LNCaP clone FGC (cell line): ENCODE measurements at places on chromosomes 6 and 20.

GRCh38 chr6:168225471-168225911 lies 94.1 kb downstream of the DACT2 start:
- no peak for DNase-seq

DNA sequence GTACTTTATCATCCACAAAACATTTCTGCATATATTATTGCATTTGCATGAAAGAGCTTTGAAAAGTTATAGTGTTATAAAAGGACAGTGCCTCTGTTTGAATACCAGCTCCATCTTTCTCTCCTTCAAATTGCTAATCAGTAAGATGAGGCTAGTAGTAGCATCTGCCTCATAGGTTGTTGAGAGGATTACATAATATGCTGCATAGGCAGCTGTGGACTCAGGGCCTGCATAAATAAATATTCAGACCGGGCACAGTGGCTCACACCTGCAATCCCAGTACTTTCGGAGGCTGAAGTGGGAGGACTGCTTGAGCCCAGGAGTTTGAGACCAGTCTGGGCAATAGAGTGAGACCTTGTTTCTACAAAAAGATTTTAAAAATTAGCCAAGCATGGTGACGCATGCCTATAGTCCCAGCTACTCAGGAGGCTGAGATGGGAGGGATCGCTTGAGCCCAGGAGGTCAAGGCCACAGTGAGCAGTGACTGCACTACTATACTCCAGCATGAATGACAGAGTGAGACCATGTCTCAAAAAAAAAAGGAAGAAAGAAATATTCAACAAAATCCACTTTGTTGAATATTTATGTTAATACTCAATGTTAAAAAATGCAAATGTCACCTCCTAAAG lies 18.3 kb upstream of the SEC63 start:
- DNase-seq: no peak

DNA sequence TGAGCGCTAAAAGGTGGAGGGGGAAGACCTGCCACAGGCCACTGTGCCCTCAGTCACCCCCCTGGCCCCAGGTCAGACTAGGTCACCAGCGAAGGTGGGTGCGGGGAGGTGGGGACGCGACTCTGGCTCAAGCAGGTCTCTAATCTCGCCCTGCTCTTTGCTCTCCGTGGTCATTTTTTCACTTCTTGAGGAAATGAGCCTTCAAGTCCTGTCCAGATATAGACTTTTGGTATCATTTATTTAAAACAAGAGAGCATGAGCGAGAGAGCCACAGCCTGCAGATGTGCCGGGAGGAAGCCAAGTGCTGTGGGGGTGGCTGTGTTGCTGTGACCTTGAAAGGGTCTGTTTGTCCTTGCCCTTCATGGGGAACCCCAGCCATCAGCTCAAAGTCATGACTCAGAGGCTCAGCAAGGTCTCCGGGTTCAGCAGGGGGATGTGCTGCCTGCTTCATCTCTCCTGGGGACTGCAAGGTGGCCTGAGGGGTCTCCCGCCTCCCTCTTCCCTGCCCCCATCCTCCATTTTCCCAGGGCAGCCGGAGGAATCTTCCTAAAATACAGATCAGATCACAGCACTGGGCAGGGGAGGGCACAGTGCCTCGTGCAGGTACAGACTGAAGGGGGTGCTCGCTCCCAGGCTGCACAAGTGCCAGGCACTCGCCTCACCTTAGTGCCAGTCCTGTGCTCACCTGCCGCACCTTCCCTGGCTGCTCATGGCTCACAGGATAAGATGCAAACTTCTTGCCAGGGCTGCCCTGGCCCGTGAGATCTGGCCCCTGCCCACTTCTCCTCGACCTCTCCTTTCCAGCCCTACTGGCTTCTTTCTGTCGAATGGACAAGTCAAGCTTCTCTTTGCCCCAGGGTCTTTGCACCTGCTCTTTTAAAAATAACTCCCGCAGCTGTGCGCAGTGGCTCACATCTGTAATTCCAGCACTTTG lies 26.5 kb downstream of the SULF2 start:
- DNase-seq: no peak

- DNase-seq: no peak
Observed at GRCh38 chr6:5191222-5191621, 69.5 kb downstream of the LYRM4 start.

- peak; percentile 94 for DNase-seq
Observed at GRCh38 chr20:25233016-25233772, 14.7 kb upstream of the PYGB start.

GRCh38 chr20:6583134-6583738 lies 184.2 kb upstream of the BMP2 start:
- DNase-seq: no peak

GRCh38 chr20:47317127-47317895 lies 39.2 kb downstream of the ZMYND8 start:
- no peak for DNase-seq

DNA sequence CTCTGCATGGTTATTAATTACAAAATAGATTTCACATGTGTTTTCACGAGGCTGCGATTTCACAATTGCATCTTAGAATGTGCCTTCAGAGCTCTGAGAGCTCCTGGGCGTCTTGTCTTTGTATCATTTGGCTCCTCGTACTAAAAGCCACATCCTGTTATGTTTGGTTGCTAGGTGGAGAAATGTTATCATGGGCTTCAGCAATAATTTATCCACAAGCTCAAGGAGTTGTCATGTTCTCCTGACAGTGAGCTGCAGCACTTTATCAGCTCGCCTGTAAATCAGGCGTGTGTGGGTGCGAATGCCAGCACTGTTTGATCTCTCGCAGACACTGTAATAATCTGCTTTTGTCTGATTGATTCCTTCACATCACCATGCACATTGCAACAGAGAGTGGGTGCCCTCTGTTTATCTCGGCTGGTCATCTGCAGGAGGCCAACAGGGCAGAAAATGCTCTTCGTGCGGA lies 218.6 kb upstream of the ZFP64 start:
- no peak for DNase-seq

- no peak for DNase-seq
Observed at GRCh38 chr6:21592953-21593352, 598 bp upstream of the SOX4 start.

DNA sequence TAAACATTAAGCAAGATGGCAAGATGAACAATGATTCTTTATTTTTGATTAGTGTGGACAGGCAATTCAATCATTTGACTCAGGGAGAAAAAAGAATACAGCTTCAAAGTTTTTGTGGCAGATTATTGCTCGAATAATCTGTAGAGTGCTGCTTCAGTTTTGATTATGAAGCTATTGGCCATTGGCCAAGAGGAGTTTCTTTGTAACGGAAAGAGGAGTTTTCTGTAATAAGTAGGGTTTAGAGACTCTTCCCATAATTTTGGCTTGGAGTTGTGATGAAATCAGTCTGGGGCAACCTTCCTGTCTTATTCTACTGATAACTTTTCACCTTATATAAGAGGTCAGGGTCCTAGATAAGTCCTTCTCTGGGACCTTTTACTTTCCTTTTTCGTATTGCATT lies 256.7 kb upstream of the RAB32 start:
- no peak for DNase-seq

GRCh38 chr6:135395136-135395535 lies 102.4 kb downstream of the AHI1 start:
- no peak for DNase-seq

DNA sequence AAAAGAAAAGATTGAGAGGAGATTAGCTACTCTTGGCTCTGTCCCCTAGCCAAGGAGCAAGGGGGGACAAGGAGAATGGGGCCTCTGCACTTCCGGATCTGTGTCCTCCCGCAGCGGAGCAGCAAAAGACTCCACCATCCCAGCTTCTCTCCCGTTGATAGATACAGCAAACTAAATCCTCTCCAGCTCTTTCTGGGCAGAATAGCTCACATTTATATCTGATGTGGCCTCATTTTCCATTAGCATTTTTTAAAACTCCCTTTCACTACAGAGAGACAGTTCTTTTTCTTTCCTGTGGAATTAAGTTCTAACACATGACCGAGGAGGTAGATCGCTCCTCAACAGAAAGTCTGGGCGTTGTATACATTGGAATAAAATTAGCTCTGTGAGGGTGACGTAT lies 260.9 kb upstream of the SOX4 start:
- DNase-seq: no peak

- no peak for DNase-seq
Observed at GRCh38 chr20:59024111-59024530, 4.9 kb downstream of the TUBB1 start.

DNA sequence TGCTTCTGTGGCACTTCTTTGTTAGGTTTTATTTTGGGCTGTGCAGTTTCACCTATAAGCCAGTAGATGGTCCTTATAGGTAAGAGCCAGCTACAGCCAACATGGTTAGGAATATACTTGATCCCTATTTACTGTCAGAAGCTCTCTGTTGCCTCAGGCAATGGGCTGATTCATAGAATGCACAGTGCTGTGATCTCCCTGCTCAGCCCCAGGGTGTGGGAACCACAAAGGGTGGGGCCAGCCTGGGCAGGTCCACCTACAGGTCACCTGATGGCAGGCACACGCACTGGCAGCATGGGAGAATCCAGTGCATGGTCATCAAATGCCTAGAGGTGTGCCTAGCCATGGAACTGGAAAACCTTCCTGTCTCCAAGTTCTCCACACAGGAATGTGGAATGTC lies 191.9 kb downstream of the MOXD1 start:
- no peak for DNase-seq

- DNase-seq: no peak
Observed at GRCh38 chr6:25392372-25392771, 113.2 kb downstream of the CARMIL1 start.

GRCh38 chr6:108166664-108167448 lies 1.0 kb downstream of the NR2E1 start:
- no peak for DNase-seq

GRCh38 chr6:144855375-144855774 lies 570.2 kb downstream of the UTRN start:
- no peak for DNase-seq

DNA sequence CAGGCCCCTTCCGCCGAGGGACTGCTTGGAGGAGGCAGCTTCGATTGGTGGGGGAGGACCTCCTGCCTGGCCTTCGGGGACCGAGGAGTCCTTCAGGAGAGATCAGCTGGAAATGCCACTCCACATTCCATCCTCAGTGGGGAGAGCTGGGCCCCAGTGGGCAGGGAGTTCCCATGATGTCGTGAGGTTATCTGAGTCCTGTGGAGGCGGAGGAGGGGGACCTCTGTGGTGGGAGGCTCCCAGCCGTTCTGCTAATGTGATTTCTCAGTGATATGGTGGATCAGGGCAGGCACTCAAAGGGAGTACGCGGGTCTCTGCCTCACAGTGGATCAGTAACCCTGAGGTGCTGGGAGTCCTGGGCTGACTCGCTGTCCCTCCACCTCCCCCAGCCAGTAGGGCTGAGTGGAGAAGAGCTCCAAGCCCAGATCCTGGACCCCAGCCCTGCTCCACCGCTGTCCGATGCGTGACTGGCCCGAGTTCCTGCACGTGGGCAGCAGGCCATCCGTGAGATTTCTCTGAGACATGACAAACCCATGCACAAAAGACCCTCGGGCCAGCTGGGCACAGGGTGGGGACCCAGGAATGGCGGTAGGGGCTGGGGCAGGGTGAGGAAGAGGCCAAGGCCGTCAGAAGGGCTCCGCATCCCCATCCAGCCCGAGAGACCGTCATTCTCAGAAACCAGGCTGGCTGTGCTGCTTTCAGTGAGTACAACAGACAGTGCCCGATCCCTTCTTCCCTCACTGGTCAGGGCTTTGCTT lies 195.8 kb downstream of the TAF4 start:
- DNase-seq: no peak

DNA sequence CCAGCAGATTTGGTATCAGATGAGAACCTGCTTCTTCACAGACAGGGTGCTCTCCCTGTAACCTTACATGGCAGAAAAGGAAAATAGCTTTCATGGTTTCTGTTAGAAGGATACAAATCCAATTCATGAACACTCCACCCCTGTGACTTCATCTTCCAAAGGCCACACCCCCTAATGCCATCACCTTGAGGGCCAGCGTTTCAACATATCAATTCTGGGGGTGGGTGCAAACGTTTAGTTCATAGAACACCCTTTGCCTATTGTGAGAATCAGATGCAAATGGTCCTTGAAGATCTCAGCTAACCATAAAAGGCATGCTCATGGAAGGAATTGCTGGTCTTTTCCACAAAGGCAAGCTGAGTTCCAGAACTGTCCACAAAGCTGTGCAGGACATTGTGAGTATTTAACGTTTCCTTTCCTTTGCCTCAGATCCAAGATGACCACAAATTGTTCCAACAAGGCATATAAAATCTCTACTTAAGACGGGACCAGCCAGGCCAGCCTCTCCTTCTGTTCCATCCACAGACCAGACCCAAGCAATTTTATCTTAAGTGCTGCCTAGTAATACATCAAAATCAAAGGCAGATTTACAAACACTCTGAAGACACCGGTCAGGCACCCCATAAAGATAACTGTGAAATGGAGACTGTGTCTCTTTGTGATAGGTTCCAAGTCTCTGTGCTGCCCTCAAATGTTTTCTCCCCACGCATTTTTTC lies 34.7 kb upstream of the SSTR4 start:
- no peak for DNase-seq

- no peak for DNase-seq
Observed at GRCh38 chr6:7260291-7261031, 52.5 kb downstream of the SSR1 start.

GRCh38 chr20:48829940-48830339 lies 2.1 kb upstream of the PREX1 start:
- no peak for DNase-seq

GRCh38 chr20:20321134-20321533 lies 46.8 kb upstream of the INSM1 start:
- no peak for DNase-seq

DNA sequence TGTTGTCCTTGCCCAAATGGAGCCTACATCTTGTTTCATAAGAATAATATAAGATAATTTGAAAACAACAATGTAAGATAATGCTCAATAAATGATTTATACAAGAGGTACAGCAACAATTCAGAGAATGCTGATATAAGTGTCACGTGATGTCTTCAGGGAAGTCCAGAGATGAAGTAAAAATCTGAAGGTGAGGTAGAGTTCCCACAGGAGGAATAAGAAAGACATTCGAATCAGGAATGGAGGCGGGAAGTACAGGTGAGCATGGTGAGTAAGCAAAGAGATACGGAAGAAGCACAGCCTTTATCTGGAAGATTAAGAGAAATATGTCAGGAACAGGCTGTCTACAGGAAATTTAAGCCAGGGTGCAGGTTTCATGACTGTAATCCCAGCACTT lies 165.9 kb upstream of the MARCKS start:
- no peak for DNase-seq

GRCh38 chr6:105153676-105154075 lies 26.1 kb downstream of the POPDC3 start:
- DNase-seq: no peak

- DNase-seq: no peak
Observed at GRCh38 chr6:137815692-137816091, 51.4 kb upstream of the TNFAIP3 start.

DNA sequence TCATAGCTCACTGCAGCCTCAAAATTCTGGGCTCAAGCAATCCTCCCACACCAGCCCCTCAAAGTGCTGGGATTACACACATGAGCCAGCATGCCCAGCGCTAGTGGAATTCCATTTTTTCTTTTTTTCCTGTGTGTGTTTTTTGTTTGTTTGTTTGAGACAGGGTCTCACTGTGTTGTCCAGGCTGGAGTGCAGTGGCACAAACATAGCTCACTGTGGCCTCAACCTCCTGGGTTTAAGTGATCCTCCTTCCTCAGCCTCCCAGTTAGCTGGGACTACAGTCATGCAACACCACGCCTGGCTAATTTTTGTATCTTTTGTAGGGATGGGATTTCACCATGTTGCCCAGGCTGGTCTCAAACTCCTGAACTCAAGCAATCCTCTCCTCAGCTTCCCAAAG lies 14.1 kb upstream of the PARD6B start:
- no peak for DNase-seq

GRCh38 chr20:4195499-4195898 lies 180.1 kb upstream of the RNF24 start:
- no peak for DNase-seq
